T-cell (primary cell): ENCODE measurements at places on chromosomes 12 and 14.
A peak's percentile ranks its signal among the peaks of the same experiment; 100 is the strongest.

GRCh38 chr14:103898711-103899110 lies 29.5 kb upstream of the TDRD9 start:
- no peaks in the 10 kb centered on the region for H3K36me3 ChIP-seq
- no peaks in the 10 kb centered on the region for H3K27me3 ChIP-seq
- no peak overlapping the region for H3K4me3 ChIP-seq
- no peak for DNase-seq
- no peaks in the 10 kb centered on the region for H3K4me1 ChIP-seq

DNA sequence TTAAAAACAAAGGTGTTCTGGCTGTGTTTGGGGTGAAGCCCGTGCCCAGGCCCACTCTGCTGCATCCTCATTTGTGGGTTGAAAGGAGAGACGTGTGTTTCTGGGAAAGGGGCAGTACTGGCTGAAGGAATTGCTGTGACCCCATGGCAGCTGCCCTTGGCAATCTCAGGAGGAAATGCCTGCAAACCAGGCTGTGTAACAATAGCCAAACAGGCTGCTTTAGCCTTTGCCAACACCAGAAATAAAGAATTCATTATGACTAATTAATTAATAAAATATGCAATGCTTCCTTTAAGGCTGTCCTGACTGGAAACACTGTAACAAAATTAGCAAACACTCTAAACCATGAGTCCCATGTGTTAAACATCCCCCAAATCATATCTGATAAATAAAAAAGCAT lies 53.0 kb upstream of the KRR1 start:
- no peak overlapping the region for H3K4me3 ChIP-seq
- H3K36me3 ChIP-seq: no peaks in the 10 kb centered on the region
- H3K27ac ChIP-seq: no peak overlapping the region
- no peaks in the 10 kb centered on the region for H3K27me3 ChIP-seq
- no peak for DNase-seq

DNA sequence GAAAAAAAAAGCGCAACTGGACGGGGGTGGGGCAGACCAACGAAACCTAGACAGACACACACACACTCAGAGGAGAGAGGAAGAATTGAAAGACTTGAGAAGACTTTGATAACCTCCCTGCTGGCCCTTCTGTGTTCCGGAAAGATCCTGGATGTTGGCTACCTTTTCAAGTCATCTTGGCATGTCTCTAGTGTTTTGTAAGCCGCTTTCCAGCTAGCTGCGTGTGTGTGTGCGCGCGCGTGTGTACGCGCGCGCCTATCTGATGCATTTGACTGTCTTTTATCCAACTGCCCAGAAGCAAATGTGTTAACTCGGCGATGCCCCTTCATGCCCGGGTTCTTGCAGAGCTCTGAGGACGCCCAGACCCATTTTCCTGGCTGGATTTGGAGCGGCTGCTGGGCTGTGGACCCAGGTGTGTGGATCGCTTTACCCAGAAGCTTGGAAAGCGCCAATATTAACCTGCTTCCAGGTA lies 664 bp downstream of the LRFN5 start:
- no peak for DNase-seq
- no peak overlapping the region for H3K4me3 ChIP-seq
- H3K27me3 ChIP-seq: peaks cover 22% of the 10 kb centered on the region

- no peak overlapping the region for H3K4me3 ChIP-seq
- H3K4me1 ChIP-seq: no peaks in the 10 kb centered on the region
- no peak overlapping the region for H3K27ac ChIP-seq
- H3K36me3 ChIP-seq: no peaks in the 10 kb centered on the region
Measured at GRCh38 chr12:84056-84455, 17.5 kb downstream of the IQSEC3 start.

DNA sequence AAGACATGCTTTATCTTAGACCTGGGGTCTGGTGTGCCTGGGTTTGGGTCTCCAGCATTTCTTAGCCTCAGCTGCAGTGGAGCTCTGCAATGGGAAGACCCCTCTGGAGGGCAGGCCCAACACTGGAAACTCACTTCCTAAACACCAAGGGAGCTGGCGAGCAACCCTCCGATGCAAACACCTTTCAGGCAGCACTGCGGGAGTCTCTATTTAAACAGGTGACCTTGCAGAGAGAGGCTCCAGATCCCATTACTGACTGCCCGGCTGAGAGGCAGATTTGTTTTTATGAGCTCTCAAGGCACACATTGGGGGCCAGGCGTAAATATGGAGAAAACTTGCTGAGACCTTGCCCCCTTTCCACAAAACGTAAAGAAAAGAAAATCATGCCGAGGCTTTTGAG lies 195.5 kb downstream of the PAX9 start:
- no peaks in the 10 kb centered on the region for H3K36me3 ChIP-seq
- no peaks in the 10 kb centered on the region for H3K27me3 ChIP-seq
- no peak overlapping the region for H3K4me3 ChIP-seq
- no peaks in the 10 kb centered on the region for H3K4me1 ChIP-seq

GRCh38 chr12:52193991-52194390 lies 2.2 kb upstream of the KRT80 start:
- no peak overlapping the region for H3K27ac ChIP-seq
- no peak overlapping the region for H3K4me3 ChIP-seq
- H3K36me3 ChIP-seq: no peaks in the 10 kb centered on the region
- no peaks in the 10 kb centered on the region for H3K4me1 ChIP-seq
- no peak for DNase-seq

GRCh38 chr12:51759175-51759574 lies 89.3 kb downstream of the FIGNL2 start:
- H3K27ac ChIP-seq: no peak overlapping the region
- no peaks in the 10 kb centered on the region for H3K27me3 ChIP-seq
- no peak overlapping the region for H3K4me3 ChIP-seq
- no peaks in the 10 kb centered on the region for H3K36me3 ChIP-seq

- DNase-seq: no peak
- peaks cover 9% of the 10 kb centered on the region for H3K4me1 ChIP-seq
- no peaks in the 10 kb centered on the region for H3K27me3 ChIP-seq
Measured at GRCh38 chr12:74890237-74890599, 319.4 kb downstream of the KCNC2 start.

GRCh38 chr12:31005944-31006361 lies 67.7 kb upstream of the DDX11 start:
- no peak overlapping the region for H3K4me3 ChIP-seq
- DNase-seq: no peak
- no peaks in the 10 kb centered on the region for H3K27me3 ChIP-seq
- no peaks in the 10 kb centered on the region for H3K4me1 ChIP-seq
- H3K27ac ChIP-seq: no peak overlapping the region

DNA sequence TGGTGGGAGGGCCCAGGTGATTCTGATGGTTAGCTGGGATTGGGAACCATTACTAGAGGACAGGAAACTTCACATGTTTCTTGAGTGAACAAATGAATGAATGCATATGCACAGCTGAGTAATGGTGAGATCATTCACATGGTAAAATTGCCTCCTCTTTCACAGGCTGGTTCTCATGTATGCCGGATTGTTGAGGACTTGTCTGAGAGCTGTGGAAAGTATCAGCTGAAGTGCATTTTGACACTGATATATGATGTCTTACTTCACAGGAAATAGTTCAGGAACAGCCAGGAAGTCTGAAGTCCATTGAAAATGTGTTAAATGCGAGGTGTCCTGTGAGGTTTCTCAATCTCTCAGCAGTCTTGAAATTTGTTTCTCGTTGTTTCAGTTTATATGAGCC lies 77.6 kb upstream of the DACT1 start:
- no peaks in the 10 kb centered on the region for H3K4me1 ChIP-seq
- H3K4me3 ChIP-seq: no peak overlapping the region
- no peak overlapping the region for H3K27ac ChIP-seq
- no peaks in the 10 kb centered on the region for H3K36me3 ChIP-seq
- H3K27me3 ChIP-seq: no peaks in the 10 kb centered on the region

DNA sequence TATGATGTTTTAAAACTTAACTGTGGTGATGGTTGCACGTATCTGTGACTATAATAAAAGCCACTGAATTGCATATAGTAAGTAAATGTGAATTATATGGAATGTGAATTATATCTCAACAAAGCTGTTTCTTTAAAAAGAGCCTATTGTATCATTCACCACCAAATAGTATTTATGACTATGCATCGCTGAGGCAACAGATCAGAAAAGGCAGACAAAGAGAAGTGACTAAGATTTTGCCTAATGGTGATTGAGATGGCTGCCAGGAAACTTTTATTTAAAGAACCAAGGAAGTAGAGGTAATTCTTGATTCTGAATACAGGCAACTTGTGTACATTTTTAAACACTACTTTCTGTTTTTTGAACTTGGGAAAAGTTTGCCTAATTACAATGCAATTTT lies 31.7 kb downstream of the DHRS7 start:
- no peak overlapping the region for H3K27ac ChIP-seq
- H3K4me3 ChIP-seq: no peak overlapping the region
- no peaks in the 10 kb centered on the region for H3K4me1 ChIP-seq
- peaks cover 4% of the 10 kb centered on the region for H3K36me3 ChIP-seq
- no peak for DNase-seq
- no peaks in the 10 kb centered on the region for H3K27me3 ChIP-seq

DNA sequence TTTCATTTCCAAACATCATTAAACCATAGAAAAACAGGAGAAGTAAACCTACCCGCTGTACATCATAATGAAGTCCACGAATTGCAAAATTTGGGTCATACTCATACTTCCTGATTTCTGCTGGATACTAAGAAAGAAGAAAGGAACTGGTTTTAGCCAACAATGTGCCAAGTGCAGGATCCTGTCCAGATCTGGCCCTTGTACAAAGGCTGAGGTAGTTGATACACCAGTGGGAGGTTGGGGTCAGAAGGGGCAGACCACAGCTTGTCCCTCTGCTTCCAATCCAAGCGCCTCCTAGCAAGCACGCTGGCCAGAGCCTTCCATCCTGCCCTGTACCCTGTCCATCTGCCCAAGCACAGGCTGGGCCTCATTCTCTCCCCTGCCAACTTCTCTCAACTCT lies 34.2 kb downstream of the NT5DC3 start:
- H3K4me1 ChIP-seq: no peaks in the 10 kb centered on the region
- no peaks in the 10 kb centered on the region for H3K27me3 ChIP-seq
- no peak overlapping the region for H3K27ac ChIP-seq
- no peaks in the 10 kb centered on the region for H3K36me3 ChIP-seq

GRCh38 chr14:105064001-105064400 lies 1.2 kb downstream of the GPR132 start:
- no peak for DNase-seq
- no peaks in the 10 kb centered on the region for H3K27me3 ChIP-seq
- H3K4me3 ChIP-seq: peak overlapping the region; percentile 87

GRCh38 chr12:40055228-40055579 lies 50.7 kb downstream of the SLC2A13 start:
- no peak for DNase-seq
- no peaks in the 10 kb centered on the region for H3K36me3 ChIP-seq
- H3K27me3 ChIP-seq: no peaks in the 10 kb centered on the region
- no peak overlapping the region for H3K4me3 ChIP-seq
- H3K27ac ChIP-seq: no peak overlapping the region

- H3K4me3 ChIP-seq: no peak overlapping the region
- peaks cover 23% of the 10 kb centered on the region for H3K27me3 ChIP-seq
- H3K27ac ChIP-seq: no peak overlapping the region
- no peaks in the 10 kb centered on the region for H3K36me3 ChIP-seq
Measured at GRCh38 chr12:108335349-108336119, 3.6 kb downstream of the CMKLR1 start.

GRCh38 chr14:100564512-100564911 lies 22.7 kb downstream of the BEGAIN start:
- H3K4me3 ChIP-seq: no peak overlapping the region
- no peak overlapping the region for H3K27ac ChIP-seq
- H3K36me3 ChIP-seq: no peaks in the 10 kb centered on the region
- H3K27me3 ChIP-seq: peaks cover 58% of the 10 kb centered on the region
- H3K4me1 ChIP-seq: peaks cover 8% of the 10 kb centered on the region
- no peak for DNase-seq

GRCh38 chr12:59036973-59037762 lies 116.9 kb upstream of the LRIG3 start:
- DNase-seq: no peak
- no peaks in the 10 kb centered on the region for H3K36me3 ChIP-seq

- no peaks in the 10 kb centered on the region for H3K4me1 ChIP-seq
- no peaks in the 10 kb centered on the region for H3K27me3 ChIP-seq
- no peaks in the 10 kb centered on the region for H3K36me3 ChIP-seq
- H3K4me3 ChIP-seq: no peak overlapping the region
Measured at GRCh38 chr12:24360057-24360456, 410.6 kb upstream of the SOX5 start.

DNA sequence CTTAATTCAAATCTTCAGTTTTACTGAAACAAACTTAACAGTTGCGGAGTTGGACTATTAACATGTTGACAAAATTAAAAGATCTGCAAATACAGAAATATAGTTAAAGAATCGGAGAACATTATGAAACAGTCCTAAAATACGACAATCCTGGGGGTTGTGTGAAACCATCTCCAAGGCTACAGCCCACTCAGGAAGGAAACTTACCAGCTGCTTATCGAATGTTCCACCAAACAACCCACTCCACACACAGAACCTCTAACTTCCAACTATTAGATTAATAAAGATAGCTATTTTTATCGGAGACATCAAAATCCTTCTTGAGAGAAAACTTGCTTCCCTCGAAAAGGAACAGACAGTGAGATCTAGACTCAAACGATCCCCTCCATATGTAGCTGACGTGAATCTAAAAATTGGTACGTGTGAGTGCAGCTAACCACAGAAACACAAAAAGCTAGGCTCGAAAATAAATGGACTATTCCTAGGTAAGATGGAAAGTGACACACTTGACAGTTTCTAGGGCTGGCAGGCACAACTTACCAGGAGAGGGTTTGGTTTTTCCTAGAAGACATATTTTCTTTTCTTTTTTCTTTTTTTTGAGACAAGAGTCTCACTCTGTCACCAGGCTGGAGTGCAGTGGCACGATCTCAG lies 12.9 kb downstream of the VPS37B start:
- DNase-seq: no peak
- no peaks in the 10 kb centered on the region for H3K27me3 ChIP-seq

DNA sequence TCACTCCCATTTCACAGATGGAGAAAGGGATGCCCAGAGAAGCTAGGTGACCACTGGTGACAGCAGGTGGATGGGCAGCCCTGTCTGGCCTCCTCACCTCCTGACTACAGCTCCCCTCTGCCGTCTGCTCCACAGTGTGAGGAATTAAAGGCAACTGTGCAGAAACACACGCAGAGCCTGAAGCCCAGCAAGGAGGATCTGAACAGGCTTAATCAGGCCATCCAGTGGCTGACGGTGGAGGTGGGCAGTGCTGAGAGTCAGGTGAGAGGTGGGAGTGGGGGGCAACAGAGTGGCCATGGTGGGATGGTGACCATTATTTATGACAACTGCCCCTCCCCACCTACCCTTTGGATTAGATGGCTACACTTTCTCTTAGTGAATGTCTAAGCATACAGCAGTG lies 1.2 kb downstream of the KRT86 start:
- H3K27ac ChIP-seq: no peak overlapping the region
- peaks cover 44% of the 10 kb centered on the region for H3K27me3 ChIP-seq
- no peak for DNase-seq
